Camera-type eye (tissue), 1 donor: ENCODE measurements at places on chromosomes 12 and 14. TPM values are rescaled to one million over a fixed set of nuclear protein-coding genes. Genes with fewer than 3 reads are reported as not detected.

ALX1 gene
- total RNA-seq = 13.0 TPM

CELA1 gene
- total RNA-seq = not detected

GARIN6 gene
- total RNA-seq = not detected

RNASE3 gene
- not detected for total RNA-seq

GALNT8 gene
- total RNA-seq = 10.1 TPM

GPRC5D gene
- not detected for total RNA-seq
